H9 (cell line): ENCODE measurements at places on chromosomes 1 and 21.

- DNase-seq, result no peak
These were observed at the start of gene DENND2D for GRCh38 chr1:111199881-111200801. DENND2D (minus strand) TSS chr1:111200646; CDS start chr1:111200459, 187 bp downstream.

DNA sequence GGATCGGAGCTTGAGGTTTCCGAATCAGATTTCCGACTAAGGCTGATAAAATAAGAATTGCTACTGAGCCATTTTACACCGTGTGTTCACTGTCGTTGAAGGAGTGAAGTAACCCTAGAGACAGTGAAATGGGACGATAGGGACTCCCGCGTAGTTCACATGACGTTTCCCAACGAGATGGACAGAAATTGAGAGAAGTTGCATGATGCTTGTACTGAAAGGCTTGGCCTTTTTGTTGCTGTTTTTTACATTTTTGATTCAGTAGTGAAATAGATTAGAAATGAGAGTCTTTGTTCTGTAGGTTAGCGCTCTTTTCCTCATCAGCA lies 1.2 kb downstream of the KHDRBS1 start:
- no peak for DNase-seq

GRCh38 chr1:208108213-208108608 lies 136.0 kb downstream of the PLXNA2 start:
- DNase-seq, result no peak

DNA sequence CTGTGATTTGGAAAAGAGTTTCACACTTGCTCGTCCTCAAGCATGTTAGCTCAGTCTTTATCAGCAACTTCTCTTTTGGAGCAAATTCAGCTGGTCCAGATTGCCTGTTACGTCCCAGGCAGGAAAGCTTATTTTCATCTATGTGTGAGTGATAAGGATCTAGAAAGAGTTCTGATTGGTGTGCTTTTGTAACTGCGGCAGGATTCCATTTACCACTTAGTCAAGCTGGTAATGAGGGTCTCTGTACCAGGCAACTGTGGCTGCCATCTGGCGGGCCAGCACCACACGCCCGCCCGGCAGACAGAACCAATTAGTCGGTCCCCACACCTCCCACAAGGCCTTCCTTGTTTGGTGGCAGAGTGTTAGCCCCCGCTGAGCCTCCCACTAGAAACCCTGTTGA lies 21.0 kb downstream of the C1orf87 start:
- DNase-seq, result no peak

DNA sequence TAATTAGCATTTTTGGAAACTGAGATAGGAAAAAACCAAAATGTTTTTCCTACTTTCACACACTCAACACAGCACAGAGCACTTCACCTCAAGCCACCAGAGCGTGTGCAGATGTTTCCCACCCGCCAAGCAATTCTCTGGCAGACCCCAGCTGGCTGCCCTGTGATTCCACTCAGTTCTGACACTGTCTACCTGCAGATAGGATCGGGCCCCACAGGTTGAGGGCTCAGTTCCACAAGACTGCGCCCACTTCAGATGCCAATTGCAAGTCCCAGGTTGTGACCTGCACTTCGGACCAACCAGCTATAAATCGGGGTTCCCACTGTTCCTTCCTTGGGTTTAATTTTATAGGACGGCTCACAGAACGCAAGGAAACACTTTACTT lies 9.9 kb downstream of the KIAA1614 start:
- DNase-seq, result no peak

DNA sequence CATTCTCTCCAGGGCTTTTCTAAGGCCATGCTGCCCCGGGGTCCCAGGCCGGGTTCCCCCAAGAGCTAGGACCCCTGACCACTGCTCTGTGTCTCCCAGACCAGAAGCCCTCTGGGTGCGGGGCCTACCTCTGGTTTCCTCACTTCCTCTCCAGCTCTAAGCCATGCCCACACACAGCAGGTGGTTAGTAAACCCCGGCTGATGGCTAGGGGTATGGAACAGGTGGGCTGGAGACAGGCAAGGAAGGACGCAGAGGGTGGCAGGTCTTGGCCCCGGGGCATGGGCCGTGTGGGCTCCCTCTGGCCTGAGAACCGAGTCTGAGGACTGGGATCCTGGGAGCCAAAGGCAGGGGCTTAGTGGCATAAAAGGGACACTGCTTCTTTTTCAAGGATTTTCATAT lies 15.9 kb upstream of the PLCH2 start:
- DNase-seq, result no peak
